Cardiac ventricle fibroblast (primary cell): ENCODE measurements at places on chromosomes 16 and 17. TPM values are rescaled to one million over a fixed set of nuclear protein-coding genes. Genes with fewer than 3 reads are reported as not detected.

Gene CHMP1A
- total RNA-seq, result 56.5 and 64.0 TPM in 2 replicates

Gene GAS7
- total RNA-seq, result 25.6 and 29.0 TPM in 2 replicates

Gene FNDC8
- total RNA-seq, result not detected in 2 replicates

Gene TMEM238L
- not detected in 2 replicates for total RNA-seq

Gene KRT36
- total RNA-seq, result not detected in 2 replicates

Gene SGSH
- total RNA-seq, result 19.2 and 19.4 TPM in 2 replicates

Gene NTN1
- 0.06 and 0.24 TPM in 2 replicates for total RNA-seq

Gene HOXB9
- not detected in 2 replicates for total RNA-seq

Gene ZNF205
- total RNA-seq, result 11.3 and 11.6 TPM in 2 replicates

Gene TMEM132E
- not detected in 2 replicates for total RNA-seq

Gene SOCS3
- total RNA-seq, result 61.5 and 66.8 TPM in 2 replicates

Gene AOC3
- total RNA-seq, result 3.3 and 6.3 TPM in 2 replicates

Gene IGSF6
- not detected in 2 replicates for total RNA-seq

Gene HASPIN
- 0.31 and 1.6 TPM in 2 replicates for total RNA-seq

Gene EVPLL
- not detected in 2 replicates for total RNA-seq

Gene CSNK2A2
- 45.6 and 55.7 TPM in 2 replicates for total RNA-seq

Gene CES3
- total RNA-seq, result not detected in 2 replicates

Gene NDEL1
- total RNA-seq, result 34.6 and 36.6 TPM in 2 replicates

Gene GAA
- 82.9 and 91.9 TPM in 2 replicates for total RNA-seq

Gene CETP
- 0.25 and 0.59 TPM in 2 replicates for total RNA-seq

Gene ELMO3
- 0.06 and 0.83 TPM in 2 replicates for total RNA-seq

Gene PTGES3L
- total RNA-seq, result not detected in 2 replicates

Gene CA4
- total RNA-seq, result not detected in 2 replicates

Gene FAM20A
- total RNA-seq, result 62.7 and 70.0 TPM in 2 replicates

Gene MYL4
- total RNA-seq, result 0.37 TPM in 1 of 2 replicates, not detected in the other

Gene POLR3E
- 25.9 and 31.4 TPM in 2 replicates for total RNA-seq

Gene NKD1
- 0.12 and 0.44 TPM in 2 replicates for total RNA-seq

Gene RAPGEFL1
- total RNA-seq, result 1.3 and 2.5 TPM in 2 replicates

Gene CPD
- total RNA-seq, result 308 and 458 TPM in 2 replicates

Gene SOX9
- total RNA-seq, result 41.6 and 54.9 TPM in 2 replicates

Gene ENDOV
- total RNA-seq, result 22.7 and 28.1 TPM in 2 replicates

Gene ITGAE
- total RNA-seq, result 5.7 and 13.4 TPM in 2 replicates

Gene HOXB1
- total RNA-seq, result not detected in 2 replicates

Gene NDUFB10
- total RNA-seq, result 198 and 225 TPM in 2 replicates
